Brain microvascular endothelial cell (primary cell): ENCODE measurements at places on chromosomes 3 and 15.

- peak; percentile 54 for DNase-seq
Observed at GRCh38 chr15:66730168-66731021, 28.4 kb downstream of the SMAD6 start.

DNA sequence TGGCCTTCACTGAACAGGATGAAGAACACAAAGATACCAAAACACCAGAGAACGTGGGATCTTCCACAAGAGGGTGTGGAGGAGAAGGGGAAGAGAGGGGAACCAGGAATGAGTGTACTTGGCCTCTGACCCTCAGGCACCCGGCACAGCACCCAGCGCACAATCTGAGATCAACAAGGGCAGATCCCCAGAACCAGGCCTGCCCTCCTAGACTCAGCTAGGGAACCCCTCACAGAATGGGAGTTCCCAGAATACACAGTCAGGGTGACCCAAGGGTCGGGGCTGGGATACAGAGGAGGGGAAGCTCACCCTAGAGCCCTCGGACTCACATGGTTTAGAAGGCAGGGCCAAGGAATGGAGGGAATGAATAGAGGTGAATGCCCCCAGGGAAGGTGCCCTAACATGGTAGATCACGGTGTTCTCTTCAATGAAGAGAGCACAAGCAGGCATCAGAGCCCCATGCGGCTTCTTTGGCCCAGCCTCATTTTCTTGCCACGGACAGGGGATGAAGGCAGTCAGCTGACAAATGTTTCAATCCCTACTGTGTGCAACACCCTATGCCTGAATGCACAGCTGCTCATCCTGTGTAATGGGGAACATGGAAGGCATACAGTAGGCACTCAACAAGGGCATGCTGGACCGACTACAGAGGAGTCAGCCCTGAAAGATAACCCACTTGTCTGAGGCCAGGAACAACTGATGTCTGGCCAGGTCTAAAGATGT, 13.1 kb downstream of the BMF start:
- no peak for DNase-seq

DNA sequence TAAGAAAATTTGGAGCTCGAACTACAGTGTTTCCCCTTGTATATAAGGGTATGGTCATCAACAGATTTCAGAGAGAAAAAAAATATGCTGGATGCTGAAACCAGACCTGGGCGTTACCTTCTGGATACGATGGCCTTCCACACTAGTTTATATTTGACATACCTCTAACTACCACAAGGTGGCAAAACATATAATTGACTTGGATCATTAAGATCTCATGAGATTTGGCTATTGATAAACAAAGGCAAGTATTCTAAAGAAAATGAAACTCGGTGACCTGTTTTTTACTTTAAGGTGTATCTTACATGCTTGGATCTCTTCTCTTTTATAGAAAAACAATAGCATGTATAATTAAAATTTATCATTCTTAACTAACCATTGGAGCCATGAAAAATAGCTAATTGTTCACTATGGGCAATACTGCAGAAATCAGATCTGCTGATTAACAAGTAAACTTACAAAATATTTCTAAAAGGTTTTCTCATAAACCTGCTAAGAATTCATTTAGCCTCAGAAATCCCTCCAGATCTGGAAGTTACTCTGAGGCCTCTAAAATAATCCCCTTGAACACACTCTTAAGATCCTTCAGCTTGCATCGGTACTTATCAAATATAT, 300.6 kb upstream of the KCNH8 start:
- no peak for DNase-seq

- no peak for DNase-seq
Observed at GRCh38 chr3:115913069-115913686, 289.9 kb downstream of the GAP43 start.

- DNase-seq, result peak; percentile 60
Observed at GRCh38 chr3:129688271-129688895, 81.9 kb upstream of the PLXND1 start.

DNA sequence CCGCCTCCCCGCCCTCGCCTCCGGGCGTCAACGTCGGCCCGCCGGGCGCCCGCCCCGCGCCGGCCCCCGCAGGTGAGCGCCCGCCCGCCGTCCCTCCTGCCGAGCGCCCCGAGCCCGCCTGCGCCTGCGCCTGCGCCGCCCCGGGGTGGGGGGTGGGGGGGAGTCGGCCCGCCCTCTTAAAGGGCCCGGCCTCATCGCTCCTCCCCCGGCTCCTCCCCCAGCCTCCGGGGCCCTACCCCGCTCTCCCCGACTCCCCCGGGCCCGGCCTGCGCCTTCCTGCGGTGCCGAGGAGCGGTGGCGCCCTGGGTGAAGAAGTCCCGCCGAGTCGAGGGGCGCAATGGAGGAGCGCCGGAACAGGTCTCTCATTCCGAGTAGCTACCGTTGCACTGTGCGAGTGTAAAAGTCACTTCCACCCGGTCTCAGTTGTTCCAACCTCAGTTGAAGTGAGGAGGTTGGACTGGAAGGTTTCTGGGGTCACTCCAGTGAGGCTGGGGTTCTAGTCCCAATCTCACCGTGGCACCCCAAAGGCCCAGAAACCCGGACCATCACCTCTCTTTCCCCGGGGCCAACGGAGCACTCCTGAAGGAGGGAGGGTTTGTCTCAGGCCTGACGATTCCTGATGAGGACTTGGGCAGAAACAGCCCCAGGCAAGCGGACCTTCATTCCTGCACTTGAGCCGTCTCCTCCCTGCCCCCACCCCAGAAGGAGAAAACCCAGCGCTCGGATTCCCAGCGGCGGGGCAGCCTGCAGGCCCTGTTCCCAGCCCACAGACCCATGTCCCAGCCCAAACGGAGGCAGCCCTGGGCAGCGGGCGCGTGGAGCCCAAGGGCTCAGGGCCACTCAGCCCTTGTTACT, 1.5 kb upstream of the TNK2 start:
- no peak for DNase-seq

GRCh38 chr3:152885076-152885475, 50.1 kb downstream of the P2RY1 start:
- DNase-seq, result no peak

DNA sequence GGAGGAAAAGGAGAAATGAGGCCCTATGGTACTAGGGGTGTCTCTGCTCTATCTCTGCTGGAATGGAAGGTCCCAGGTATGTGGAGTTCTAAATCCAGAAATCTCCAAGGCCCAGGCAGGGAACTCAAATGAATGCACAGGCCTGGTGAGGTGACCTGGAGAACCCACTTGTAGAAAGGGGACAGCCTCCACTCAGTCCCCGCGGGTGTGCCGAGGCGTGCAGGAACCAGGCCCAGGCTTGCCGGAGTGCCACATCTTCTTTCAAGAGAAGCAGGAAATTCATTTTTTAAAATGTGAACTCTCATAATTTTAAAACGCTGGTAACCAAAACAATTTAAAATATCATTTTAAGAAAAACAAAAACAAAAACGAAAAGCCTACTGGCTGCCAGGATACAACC, 32.2 kb upstream of the ADCY5 start:
- DNase-seq, result no peak

- DNase-seq, result no peak
Observed at GRCh38 chr15:81050805-81051204, 50.1 kb downstream of the TLNRD1 start.

- DNase-seq, result no peak
Observed at GRCh38 chr3:42706721-42707619, 4.4 kb upstream of the HHATL start.

- DNase-seq, result no peak
Observed at GRCh38 chr15:70133296-70133695, 35.6 kb upstream of the TLE3 start.

DNA sequence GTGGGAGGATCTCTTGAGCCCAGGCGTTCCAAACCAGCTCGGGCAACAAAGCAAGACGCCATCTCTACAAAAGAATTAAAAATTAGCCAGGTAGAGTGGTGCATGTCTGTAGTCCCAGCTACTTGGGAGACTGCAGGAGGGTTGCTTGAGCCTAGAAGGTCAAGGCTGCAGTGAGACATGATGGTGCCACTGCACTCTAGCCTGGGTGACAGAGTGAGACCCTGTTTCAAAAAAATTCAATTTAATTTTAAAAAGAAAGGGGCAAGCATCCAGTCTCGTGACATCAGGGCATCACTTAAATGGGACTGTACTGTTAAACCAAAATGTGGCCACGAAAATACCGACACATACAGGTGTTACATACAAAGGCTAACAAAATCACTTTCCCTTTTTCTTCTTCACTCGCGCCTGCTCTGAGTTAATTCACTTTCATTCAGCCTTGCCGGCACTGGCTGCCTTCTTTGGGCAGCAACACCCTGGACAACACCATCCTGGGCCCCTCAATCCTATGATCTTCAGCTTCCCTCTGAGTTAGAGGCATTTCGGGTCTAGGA, 121.7 kb downstream of the LIPC start:
- DNase-seq, result no peak

DNA sequence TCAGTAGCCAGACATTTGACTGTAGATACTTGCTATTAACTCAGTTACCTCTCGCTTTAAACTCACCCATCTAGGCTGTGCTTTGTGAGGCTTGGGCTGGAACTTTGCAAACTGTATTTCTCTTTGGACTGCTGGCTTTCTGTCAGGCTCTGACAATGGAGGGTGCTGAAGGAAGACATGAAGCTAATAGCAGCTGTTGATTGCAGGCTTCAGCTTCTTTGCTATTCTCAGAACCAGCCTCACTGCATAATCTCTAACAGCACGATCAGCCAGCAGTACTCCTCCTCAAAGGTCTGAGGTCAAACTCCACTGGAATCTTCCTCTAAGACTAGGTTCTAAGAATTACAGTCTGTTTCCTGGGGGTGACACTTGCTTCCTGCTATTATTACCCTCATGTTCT, 295.6 kb downstream of the ZBBX start:
- no peak for DNase-seq

DNA sequence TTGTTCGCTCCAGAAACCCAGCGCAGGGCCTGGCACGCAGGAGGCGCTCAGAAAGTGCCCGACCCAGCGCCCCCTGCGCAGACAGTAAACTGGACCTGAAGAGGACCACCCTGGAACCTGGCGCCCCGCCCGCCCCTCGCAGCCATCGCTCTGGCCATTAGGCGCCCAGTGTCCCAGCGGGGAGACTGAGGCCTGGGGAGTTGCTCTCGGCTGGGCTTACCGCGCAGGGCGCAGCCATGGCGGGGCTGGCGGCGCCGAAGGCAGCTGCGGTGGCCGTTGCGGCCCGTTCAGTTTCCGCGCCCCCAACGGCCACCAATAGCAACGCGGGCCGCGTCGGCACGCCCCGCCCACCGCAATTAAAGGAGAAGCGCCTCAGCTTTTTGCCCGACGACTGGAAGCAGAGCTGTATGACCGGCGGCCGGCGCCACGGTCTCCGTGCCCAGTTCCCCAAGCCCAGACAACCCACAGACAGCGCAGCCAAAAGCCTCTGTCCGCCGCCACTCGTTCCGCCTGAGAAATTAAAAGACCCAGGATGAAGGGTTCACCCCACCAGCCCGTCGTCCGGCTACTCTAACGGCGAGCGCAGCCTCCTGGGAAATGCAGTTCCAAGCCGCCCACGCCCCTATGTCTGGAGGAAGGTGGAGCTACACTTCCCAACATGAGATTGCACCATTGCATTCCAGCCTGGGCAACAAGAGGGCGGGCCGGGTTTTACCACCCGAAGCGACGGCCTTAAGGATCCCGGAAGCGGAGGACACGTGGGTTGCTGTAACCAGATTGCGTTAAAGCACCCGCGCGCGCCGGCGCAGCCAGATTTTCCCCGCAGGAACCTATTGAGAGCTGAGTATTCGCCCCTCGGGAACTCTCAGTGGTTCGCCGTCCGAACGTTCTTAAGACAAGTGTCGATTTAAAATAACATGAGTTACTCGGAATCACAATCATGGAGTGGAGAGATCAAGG, at the start of gene POC1A:
Gene POC1A (minus strand): TSS at position 289 of the 960 bp plus-strand sequence. CDS start 51 bp downstream, at position 238.
- peak; percentile 99 for DNase-seq

DNA sequence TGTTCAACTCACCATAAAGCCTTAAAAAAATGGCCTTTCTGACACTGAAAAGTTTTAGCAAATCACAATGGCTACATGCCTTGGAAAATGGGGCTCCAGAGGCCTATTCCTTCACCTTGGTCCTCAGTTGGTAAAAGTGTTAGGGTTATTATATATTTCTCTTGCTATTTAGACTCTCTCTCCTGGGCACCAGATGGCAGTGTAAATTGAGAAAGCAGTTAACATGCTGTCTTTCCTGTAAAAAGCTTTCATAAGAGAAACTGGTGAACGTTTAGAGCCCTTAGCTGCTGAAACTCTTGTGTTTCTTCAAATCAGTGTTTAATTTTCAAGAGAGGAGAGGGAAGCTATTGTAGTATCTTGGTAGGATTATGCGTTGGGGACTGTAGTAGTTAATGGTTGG, 89.9 kb downstream of the LRTM1 start:
- peak; percentile 8 for DNase-seq

GRCh38 chr3:47225310-47225906, 57.2 kb downstream of the KIF9 start:
- DNase-seq, result no peak

GRCh38 chr3:66386925-66387650, 113.7 kb downstream of the LRIG1 start:
- DNase-seq, result no peak

DNA sequence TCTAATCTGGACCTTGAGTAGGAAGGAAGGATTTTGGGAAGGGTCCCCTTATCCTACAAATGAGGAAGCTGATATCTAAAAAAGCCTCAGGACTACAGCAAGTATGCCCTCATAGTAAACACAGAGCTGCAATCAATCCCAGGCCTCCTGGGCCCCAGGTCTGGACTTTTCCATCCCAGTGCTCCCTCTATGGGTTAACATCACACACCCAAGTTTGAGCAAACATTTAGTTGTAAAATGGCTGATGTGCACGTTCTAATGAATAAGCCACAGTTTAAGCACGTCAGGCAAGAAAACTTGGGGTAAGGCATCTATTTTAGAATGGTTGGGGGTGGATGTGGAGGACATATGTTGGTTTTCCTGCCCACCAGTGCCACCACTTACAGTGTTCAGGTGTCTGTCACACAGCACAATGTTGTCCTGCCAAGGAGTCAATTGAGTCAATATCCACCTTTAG, 44.3 kb upstream of the UBE2E1 start:
- peak; percentile 45 for DNase-seq

GRCh38 chr3:127324076-127324475, 36.2 kb upstream of the PRR20G start:
- no peak for DNase-seq

- no peak for DNase-seq
Observed at GRCh38 chr3:55690177-55690576, 203.1 kb upstream of the WNT5A start.

- DNase-seq, result no peak
Observed at GRCh38 chr15:78407608-78408354, 30.2 kb upstream of the IREB2 start.

- DNase-seq, result no peak
Observed at GRCh38 chr3:80238606-80239005, 470.8 kb upstream of the ROBO1 start.

GRCh38 chr15:100337096-100338044, 4.4 kb downstream of the ADAMTS17 start:
- no peak for DNase-seq

DNA sequence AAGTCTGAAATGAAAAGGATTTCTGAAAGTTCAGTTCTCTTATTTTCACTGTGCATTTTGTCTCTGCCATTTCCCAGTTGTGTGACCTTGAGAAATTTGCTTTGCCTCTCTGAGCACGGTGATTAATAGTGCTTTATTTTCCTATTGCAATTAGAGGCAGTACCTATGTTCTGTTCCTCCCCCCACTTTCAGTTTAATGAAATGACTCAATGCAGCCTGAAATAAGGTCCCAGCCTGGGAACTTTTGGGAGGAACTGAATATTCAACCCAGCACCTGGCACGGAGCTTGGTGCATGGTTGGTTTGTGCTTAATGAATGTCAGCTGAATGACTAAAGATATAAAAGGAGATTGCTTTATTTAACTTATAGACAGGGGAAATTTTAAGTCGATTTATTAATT, 352.6 kb downstream of the PDCD6IP start:
- DNase-seq, result no peak
